Calu3 (cell line): ENCODE measurements at places on chromosomes 7 and 10.

DNA sequence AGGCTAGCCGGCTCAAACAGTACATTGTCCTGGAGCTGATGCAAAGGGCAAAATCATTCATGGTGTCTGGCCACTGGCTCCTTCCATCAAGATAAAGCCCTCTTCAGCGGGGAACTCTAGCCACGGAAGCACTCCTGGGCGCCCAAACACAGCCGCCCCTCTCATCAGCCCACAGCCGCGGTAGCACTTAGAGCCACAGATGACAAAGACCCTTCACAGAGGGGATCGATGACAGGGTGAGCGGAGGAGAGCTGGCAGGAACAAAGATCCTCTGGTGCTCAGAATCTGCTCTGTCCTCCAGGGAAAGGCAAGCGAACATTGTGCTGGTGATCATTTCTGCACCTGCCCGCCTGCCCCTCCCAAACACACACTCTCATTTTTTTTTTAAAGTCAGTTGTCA, 222.2 kb upstream of the NRP1 start:
- no peak for DNase-seq

DNA sequence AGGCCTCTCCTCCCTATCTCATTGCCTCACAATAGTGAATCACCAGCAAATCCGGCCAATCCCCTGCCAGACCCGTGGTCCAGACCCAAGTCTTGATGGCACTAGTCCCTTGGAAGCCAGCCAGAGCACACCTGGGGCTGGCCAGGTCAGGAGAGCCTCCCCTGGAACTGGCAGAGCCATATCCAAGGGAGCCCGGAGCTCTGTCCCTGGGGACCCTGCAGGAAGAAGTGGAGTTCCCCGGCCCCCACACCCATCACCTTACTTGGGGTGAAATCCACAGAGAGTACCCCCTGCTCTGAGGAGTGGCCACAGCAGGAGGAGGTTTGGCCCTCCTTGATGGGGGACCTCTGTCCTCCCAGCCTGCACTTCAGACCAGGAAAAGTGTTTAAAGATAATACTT, 122.5 kb downstream of the HECW1 start:
- no peak for DNase-seq

DNA sequence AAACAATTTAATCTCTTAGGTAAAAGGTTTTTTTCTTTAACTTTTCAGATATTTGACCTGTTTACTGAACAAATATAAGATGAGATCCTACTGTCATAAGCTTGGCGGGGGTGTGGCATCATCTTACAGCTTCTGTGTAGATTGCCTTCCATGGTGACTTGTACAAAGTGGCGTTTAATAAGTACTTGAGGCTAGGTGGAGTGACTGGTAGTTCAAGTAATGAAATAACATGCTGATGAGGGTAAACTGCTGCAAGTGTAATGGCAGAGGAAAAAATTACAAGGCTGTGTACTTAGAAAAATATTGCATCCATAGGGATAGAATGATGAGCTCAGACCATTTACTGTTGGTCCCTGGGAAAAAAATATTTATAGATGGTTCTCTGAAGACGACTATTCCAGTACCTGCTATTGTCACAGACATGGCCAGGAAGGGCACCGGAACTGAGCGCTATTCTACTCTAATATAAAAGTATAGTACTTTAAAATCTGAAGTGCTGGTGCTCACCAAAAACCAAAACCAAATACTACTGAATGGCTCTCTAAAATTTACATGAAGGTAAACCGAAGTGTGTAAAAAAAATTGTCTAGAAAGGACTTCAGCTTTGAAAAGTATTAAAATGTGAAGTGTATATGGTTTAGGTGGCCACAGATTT, 42.4 kb downstream of the DNAH11 start:
- DNase-seq: no peak

GRCh38 chr10:66931949-66932343, 6.1 kb downstream of the LRRTM3 start:
- no peak for DNase-seq

DNA sequence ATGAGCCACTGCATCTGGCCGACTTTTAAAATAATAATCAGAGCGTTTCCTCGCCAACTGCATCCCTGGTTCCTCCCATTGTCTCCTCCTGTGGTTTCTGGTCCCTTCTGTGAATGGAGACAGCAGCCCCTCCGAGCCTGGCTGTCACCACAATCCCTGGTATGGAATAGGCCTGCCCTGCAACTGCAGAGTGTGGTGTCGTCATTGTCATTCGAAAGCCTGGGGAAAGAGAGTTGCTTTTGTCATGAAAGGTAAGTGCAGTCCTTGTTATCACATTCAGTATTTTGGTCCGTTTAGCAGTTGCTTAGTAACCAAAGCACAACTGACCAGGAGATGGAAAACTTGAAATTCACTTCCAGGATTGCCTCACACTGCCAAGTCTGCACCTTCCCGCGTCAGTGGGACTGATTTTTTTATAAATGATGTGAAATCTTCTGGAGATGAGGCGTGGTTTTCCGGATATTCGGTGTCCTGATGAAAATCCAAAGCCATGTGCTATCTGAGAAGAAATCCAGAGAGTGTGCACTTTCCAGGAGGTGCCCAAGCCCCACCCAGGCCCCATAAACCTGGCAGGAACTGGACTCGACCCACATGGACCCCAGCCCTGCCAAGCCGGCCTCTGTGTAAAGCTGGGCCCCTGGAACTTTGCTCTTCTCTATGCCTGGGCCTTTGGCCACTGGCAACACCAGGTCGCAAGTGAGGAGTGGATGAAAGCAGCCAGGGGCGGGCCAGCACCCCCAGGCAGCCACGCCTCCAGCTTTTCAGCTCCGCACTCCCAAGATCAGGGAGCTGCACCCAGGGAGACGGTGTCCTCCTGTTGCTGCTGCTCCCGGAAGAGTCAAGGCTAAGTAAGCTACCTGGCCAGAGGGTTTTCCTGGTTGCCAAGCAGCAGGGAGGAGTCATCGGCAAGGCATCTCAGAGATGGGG, 133.7 kb upstream of the SH2B2 start:
- peak; percentile 81 for DNase-seq

DNA sequence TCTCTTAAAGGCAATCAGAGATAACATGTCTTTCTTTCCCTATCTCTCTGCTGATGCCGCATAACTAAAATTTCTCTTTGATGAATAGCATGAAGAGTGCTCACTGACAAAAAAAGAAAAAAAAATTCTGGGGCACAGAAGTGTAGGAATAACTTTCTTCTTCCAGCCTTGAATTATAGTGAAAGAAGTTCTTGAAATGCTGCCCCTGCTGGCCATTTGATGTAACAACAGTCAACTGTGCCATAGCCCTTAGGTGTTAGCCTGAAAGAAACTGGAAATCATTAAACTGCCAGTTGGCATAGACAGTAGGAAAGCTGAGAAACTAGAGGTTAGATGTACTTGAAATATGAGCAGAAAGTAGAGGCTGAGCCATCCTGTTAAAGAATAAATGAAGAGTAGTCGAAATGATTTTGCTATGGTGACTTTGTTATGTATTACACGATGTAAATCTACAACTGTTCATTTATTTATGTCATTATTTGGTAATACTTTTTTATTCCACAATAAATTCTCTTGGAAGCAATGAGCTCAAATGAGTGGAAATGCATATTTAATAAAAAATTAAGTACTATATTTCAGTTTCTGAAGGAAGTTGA, 48.3 kb upstream of the FAM171A1 start:
- DNase-seq: peak; percentile 38

DNA sequence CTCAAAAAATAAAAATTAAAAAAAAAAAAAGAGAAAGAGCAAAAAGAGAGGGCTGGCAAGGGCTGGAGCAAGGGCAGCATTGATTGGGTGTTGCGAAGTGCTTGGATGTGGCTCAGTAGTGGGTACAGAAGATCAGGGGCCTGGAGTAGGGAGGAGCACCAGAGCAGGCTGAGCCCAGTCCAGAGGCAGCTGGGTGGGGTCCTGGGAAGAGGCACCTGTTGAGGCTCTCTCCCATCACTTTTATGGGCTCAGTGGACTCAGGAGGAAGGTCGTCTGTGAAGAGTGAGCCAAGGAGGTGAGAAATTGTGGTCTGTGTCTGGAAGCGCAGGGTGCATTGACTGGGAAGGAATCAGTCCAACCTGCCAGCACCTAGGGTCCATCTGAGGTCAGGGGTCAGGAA, 11.8 kb upstream of the ZMIZ2 start:
- no peak for DNase-seq

GRCh38 chr7:105797652-105798051, 78.7 kb downstream of the ATXN7L1 start:
- no peak for DNase-seq

DNA sequence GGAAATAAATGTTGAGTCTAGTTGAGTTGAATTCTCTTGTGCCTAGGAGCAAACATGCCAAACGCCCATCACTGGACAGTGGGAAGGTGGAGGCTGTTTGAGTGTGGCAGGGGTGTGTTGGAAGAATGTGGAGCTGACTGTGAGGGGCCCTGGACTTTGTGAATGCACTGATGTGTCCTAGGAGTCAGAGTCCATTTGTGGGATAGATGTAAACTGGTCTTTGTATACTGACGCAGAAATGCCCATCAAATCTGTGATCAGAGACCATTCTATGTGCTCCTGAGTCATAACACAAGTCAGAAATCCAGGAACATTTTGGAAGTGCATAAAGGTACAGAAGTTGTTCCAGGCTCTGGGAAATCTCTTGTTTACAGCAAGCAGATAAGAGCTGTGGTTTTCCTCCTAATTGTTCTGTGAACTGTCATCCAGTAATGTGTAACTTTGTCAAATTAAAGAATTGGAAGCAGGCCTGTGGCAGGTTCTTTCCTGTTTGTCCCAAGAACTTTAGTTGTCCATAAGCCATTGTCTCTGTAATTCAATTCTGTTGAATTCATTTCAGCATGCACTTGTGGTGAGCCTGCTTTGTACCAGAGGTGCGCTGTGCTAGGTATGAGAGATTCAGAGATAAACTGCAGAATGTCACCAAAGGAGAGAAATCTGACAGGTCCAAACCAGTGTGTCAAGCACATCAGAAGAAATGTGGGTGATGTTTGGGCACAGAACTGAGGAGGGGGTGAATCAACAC, 7.6 kb downstream of the PRXL2A start:
- DNase-seq: no peak

DNA sequence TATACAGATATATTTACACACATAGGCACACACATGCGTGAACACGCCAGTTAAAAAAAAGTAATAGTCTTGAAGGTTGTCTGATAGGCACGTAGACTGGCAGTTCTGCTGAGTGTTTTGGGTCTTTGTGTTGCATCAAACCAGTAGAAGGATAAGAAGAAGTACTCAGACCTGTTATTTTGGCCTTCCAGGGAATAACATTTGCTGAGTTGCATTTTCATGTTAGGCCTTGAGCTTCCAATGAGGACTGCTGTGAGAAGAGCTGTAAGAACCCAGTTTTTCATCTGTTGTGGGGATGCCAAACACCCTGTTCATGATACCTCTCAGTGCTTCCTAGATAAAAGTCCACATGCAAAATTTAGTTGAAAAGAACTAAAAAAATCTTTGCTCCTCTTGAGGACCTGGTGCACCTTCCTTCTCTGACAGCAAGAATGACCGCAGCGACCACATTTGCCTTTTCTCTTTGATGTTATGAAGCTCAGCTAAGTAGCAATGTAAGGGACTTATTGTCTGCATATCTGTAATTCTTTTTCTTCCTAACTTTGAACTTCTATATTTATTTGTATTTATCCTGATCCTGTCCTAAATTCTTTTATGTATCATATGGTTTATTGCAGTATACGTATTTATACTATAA, 27.2 kb downstream of the HIPK2 start:
- DNase-seq: no peak

GRCh38 chr10:44628921-44629320, 244.0 kb upstream of the CXCL12 start:
- DNase-seq: no peak

DNA sequence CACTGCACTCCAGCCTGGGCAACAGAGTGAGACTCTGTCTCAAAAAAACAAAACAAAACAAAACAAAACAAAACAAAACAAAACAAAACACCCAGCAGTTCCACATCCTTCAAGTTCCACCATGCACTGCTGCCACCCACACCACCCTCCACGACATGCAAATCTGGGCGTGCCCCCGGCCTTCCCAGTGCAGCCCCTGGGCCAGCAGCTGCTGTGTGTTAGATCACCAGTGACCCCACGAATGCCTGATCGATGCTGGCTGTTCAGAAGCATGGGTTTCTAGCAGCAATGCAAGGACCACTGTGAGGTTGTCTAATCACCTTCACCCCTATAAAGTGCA, 36.3 kb downstream of the ELFN1 start:
- DNase-seq: no peak

GRCh38 chr7:38291117-38291647, 17.7 kb upstream of the TARP start:
- no peak for DNase-seq

DNA sequence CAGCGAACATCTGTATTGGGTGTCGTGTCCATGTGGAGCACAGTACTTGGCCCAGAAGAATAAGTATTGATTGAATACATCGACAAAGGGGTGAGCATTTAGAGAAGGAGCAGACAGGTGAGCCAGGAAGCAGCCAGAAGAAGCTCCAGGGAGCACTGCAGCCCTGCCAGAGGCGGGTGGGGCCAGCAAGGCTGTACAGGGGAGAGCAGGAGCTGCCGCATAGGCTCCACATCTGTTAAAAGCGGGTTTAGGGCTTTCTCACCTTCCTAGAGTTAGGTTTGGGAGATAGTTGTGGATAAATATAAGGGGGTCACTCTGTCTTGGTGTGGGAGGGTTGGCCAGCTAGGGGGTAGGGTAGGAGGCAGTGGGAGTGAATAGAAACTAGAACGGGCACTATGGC, 1.3 kb upstream of the CPA1 start:
- DNase-seq: no peak

DNA sequence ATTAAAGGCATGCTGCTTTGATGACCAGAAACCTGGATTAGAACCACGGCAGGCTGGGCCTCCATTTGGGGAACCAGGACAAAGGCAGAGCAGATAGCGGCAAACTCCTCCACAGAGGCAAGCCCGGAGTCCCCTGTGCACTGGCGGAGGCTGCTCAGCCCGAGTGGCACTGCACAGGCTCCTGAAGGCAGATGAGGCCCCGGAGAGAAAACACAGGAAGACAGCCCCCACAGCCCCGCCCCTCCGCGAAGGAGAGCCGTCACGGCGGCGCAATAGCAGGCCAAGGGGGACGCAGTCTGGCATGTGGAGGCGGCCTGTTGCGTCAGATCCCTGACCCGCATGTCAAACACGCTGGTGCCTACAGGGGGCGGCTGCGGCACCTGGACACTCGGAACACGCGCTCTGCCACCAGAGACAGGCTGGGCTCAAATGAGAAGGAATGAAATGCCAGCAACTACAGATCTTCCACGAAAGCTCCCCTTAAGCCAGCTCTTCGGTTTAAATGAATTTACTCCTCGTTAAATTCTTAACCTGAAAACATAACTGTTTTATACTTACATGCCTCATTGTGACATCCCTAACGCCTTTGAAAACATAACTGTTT, 128.5 kb downstream of the MAD1L1 start:
- no peak for DNase-seq
